ENCODE measurements at places on chromosomes 7 and 10.

DNA sequence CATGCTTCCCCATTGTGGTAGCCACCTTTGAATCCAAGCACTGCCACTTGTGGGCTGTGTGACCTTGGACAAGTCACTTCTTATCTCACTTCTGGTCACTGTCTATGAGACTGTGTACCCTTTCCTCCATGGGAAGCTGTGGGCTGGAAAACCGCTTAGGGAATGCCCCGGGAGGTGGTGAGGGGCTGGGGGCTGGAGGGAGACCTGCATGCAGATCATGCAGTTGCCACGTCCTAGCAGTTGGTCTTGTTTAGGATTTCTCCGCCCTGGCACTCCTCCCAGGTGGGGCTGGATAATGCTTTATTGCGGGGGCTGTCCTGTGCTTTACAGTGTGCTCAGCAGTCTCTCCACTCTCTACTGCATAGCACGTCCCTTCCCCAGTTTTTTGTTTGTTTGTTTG lies 62.9 kb upstream of the OPN4 start:
- no peak for DNase-seq

DNA sequence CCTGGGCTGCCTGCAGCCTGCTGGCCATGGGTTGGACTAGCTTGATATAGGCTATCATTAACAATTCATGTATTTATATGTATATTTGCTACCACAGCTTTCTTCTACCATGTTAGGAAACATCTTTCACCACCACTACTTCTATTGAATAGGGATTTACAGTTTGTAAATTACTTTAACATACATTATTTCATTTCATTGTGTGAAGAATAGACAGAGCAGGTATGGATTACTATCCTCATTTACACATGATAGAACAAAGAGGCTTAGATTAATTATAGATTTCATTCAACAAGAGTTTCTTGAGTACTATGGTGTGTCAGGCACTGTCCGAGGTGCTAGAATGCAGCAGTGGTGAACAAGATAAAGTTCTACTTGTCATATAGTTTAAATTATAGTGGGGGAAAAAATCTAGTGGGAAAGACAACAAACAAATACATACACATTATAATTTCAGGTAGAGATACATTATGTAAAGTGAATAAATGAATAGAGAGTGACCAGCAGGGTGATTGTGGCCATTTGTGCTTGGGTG lies 20.6 kb downstream of the VTI1A start:
- no peak for DNase-seq

DNA sequence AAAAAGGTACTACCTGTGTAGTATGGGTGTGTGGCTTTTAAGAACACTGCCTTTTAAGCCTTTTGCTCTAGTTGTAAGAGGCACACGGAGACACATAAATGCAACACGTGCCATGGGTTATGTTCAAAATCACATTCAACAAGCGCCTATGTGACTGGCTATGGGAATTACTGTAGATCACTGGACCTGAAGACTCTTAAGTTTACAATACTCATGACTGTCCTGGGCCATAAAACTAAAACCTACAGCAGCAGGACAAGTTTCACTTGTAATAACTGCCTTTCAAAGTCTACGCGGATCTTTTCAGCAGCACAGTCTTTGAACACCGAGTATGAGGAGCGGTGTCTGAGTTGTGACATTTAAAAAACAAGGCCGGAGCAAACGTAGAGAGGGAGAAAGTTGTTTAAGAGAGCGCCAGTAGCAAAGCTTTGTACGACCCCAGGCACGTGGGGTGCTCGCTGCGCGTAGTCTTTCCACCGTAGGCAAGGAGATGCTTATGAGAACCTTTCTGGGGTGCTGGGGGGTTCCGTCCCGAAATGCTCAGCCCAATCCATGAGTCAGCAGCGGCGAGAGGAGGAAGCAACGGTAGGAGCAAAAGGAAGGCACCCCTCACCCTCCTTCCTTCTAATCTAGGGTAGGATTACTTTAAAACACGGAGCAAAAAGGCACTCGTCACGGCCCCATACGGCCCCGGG lies 662 bp downstream of the DNAJC2 start:
- no peak for DNase-seq

- DNase-seq: no peak
Measured at GRCh38 chr7:87159538-87159937, 7.3 kb downstream of the DMTF1 start.

DNA sequence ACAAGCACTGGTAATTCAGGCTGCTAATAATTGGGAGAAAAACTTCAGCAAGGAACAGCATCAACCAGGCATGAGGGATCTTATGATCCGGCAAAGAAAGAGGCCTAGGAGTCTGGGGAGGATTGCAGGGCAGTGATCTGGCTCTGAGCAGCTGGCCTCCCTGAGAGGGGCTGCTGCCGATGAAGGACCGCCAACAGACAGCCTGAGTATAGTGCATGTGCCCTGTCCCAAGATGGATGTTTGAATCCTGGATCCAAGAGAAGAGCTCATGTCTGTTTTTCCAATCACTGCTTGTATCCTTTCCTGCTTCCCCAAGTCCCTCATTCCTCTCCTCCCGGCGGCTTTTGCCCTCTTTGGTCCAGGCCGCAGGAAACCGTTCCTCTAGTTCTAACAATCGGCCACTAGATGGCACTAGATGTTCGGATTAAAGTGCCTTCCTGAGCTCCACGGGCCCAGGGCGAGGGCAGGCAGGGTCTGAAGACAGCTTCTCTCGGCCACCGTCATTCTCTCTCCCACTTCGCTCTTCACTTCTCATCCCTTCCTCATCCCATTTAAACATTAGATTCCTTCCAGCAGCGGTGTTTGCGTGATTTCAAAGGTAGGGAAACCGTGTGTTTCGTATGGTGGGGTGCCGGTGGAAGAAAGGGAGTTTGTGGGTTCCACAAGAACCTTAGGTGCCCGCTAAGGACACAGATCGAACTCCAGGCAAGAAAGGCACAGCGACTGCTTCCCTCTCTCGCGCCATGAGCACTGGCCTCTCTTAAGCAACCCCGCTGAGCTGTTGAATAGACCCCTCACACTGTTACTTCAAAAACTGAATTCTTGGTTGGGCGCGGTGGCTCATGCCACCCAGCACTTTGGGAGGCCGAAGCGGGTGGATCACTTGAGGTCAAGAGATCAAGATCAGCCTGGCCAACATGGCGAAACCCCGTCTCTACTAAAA lies 82.4 kb downstream of the ADCYAP1R1 start:
- peak; percentile 76 for DNase-seq

DNA sequence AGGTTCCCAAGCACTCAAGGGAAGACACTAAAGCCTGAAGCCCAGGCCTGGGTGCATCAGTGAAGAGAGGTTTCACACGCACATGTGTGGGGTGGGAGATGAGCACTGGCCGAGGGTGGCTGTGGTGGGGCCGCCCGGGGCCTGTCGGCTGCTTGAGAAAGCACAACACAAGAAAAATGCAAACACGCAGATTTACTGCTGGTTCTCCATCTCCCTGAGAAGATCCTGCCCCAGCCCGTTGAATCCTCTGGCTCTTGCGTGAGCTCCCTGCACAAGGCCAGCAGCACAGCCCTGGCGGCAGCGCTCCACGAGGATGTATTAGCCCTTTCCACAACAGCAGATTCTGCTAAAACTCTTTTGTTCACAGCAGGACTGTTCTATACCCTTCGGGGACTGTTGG lies 6.2 kb downstream of the ZNF511 start:
- DNase-seq: no peak

Measured in COLO829 (cell line).